ENCODE measurements at places on chromosomes 5 and 9.

DNA sequence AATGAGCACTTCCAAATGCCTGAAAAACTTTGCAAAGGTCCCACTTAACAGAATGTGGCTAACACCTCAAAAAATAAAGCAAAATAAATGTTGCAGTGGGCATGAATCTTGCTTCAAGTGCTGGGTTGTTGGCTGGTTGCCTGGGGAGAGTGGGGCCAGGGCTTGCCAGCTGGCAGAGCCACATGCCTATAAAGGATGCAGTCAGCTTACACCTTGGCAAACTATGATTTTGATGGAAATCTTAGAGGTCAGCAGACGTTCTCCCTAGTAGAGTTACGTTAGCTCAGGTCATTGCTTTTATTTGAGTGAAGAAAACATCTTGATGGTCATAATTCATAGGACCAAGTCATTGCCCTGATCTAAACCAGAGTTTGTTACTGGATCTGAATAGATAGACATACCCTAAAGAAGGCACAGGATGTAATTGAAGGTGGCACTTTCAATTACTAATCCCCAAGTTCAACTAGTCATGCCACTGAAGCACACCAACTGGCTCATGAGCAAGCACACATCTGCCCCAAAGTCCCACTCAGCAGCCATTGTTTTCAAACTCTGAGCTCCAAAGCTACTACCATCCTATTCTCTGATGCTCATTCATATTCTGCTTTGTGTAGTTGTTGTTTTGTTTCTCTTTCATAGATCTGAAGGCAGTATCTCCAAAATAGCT, 51.2 kb upstream of the ZSWIM6 start:
- no peak for DNase-seq

GRCh38 chr5:139960723-139961383, 82.2 kb downstream of the NRG2 start:
- no peak for DNase-seq

DNA sequence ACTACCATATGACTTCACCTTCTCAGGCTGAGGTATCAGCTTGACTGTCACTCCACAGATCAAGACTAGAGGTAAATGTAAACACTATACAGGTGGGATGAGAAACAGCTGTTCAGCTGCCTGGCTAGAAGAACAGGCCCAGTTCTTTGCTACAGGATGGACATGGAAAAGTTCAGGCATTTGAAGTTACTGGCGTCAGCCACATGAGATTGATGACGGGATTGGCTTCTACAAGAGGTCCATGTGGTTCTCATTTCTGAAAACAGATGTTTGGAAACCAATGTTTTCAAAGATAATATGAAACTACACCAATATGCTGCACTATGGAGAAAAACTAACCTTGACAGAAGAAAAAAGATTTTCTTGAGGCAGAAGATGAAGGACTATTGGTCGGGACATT, 324.1 kb downstream of the CDH10 start:
- DNase-seq: no peak

DNA sequence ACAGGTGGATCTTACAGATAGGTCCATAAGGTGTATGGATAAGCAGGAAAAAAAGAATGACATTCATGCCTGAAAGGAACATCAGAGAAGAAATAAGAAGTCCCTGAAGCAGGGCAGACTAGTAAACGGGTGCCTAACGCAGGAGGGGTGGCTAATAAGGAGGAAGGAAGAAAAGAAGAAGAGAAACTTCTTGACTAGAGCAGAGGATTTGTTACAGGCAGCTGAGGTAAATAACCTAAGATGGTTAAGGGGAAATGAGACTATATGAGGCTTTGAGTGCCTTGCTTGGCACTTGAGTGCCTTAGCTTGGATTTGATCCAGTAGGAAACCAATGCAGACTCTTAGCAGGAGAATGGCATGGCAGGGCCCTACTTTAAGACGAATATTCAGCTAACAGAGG, 313.5 kb upstream of the PDE4D start:
- no peak for DNase-seq

DNA sequence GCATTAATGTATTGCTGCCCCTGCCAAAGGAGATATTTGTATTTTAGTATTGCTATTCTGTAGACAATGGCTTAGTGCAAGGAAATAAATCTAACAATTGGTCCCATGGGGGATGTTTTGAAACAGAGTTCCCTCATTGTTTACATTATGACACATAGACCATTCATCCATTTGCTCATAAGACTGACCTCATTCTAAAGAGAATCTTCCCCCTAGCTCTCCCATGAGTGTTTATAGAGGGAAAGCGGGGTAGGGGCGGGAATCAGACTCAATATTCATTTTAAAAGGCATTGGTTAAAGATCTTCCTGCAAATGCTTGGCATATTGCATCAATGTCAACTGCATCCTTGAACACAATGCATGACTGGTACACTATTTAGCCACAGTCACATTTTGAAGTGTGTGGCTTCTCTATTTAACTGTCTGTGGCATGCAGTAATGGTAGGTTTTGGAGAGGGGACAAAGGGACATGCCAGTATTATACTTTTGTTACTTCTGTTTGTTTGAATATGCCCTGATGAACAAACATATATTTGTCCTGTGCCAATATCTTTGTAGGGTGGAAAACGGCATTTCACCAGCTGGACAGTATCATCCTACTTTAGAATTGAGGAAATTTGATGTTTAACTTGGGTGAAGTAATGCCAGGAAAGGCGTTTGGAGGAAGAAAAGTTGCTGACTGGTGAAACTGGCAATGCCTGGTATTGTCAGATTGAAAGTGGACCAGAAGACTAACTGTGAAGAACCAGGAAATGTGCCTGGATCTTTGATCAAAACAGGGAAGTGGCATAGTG, 84.1 kb upstream of the MEGF10 start:
- DNase-seq: no peak

- no peak for DNase-seq
Observed at GRCh38 chr5:123807177-123807945, 295.4 kb downstream of the CSNK1G3 start.

- no peak for DNase-seq
Observed at GRCh38 chr5:170570476-170570875, 66.7 kb downstream of the KCNIP1 start.

GRCh38 chr5:119879446-119879845, 250.1 kb downstream of the FAM170A start:
- no peak for DNase-seq

DNA sequence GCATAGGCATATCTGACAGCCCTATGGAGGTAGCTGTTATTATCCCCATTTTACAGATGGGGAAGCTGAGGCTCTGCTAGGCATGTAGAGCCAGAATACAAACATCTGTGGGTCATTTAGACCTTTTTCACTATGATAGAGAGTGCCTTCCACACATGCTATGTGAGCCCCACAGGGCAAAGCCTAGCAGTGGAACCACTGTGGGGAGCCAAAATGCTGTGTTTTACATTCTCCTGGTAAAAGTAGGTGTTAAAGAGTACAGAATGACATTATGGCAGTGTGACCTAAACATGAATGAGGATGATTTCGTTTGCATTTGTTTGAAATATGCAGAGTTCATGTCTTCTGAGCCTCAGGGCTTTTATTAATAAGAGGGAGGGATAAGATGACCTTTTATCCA, 265.2 kb downstream of the MAST4 start:
- DNase-seq: no peak

- DNase-seq: no peak
Observed at GRCh38 chr5:154575546-154576428, 97.8 kb upstream of the HAND1 start.

DNA sequence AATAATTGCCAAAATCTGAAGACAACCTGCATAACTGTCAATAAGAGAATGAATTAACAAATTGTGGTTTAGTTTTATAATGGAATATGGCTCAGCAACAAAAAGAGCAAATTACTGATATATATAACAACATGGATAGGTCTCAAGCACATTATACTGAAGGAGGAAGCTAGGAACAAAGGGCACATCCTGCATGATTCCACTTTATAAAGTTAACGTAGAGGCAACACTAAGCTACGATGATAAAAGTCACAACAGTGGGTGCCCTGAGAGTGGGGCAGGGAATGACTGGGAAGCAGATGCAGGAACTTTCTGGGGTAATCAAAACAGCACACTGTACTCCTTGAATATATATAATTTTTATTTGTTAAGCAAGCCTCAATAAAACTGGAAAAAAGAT, 165.2 kb downstream of the RMI1 start:
- no peak for DNase-seq

GRCh38 chr5:96114736-96115135, 153.1 kb upstream of the ELL2 start:
- DNase-seq: no peak

- DNase-seq: no peak
Observed at GRCh38 chr5:173538018-173538417, 78.4 kb downstream of the BOD1 start.

GRCh38 chr9:137960496-137960895, 82.9 kb downstream of the CACNA1B start:
- DNase-seq: no peak

DNA sequence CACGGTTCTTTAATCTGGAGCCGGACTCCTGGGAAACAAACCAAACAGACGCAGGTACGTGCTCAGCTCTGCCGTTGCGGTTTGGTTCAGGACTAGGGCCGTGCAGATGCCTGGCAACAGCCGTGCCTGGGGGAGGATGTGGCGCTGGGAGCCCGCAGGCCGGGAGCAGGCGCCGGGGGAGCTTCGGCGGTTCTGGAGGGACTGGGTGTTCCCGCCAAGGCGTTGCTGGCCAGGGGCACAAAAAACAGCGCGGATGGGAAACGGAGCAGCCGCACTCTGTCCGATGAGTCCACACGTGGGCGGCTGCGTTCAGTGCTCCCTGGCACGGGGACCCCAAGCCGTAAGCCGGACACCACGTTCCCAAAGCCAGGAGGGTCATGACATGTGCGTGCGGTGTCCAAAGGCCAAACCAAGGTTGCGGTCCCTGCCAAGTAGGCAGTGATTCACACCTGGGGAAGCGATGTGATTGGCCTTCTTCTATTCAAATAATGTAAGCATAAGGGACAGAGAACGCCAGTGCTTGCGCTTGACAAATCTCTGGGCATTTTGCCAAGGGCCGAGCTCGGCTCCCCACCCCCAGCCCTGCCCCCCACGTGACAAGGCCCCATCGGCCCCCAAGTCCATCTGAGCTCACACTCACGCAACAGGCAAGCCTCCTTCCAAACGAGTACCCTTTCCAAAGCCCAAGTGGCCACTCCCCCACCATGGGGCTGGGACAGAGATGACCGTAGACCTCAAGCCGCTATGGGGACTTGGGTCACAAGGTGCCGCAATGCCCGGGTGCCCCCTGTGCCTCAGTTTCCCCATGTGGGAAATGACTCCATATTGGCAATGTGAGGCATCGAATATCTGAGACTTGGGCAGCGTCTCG, 49.7 kb upstream of the NKD2 start:
- no peak for DNase-seq

- no peak for DNase-seq
Observed at GRCh38 chr5:7218141-7218540, 177.8 kb upstream of the ADCY2 start.

DNA sequence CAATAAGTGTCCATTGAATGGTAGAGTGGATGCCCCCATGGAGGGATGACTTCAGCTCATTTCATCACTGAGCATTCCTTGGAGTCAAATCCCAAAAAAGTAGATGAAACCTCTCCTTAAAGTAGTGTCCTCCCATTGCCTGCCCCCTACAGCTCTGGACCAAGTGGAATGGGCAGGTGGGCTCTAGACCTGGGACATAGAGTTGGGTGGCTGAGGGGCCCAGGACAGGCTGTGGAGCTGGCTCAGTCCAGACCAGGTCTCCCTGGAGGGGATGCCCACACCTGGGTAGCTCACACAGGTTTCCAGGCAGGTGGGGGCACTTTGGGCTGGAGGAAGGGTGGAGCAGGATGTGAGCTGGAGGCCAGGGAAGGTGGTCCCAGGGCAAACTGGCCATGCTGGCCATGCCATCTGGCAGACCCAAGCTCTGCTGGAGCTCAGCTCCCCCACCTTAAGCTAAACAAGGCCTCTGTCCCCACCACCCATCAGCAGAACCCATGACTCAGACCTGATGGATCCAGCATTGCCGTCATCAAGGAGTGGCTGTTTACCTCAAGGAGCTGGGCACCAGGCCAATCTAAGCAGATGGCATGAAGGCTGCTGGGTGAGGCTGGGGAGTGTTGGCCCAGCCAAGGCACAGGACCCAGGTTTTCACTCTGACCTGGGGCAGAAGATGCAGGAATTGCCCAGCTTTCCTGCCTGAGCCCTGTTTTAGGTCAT, 6.2 kb upstream of the SPINK4 start:
- no peak for DNase-seq

DNA sequence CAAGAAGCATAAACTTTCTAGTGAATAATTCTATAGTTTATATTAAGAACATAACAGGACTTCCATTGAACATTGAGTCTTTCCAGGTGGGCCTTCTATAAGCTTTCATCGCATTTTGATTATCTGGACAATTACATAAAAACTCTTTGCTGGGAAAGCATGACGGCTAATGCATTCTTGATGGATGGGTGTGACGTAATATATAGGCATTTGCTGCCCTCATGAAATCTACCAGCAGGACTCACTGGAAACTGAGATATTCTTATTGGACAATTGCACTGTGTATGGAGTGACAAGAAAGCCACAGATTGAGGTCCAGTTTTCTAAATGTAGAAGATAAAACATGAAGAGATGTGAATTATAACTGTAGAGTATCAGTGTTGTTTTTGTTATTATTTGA, 15.0 kb downstream of the PTPRD start:
- DNase-seq: no peak

GRCh38 chr5:107516452-107517184, 154.1 kb downstream of the EFNA5 start:
- DNase-seq: no peak

GRCh38 chr5:83387041-83387440, 84.5 kb upstream of the VCAN start:
- DNase-seq: no peak

GRCh38 chr5:131794586-131794985, 2.2 kb downstream of the FNIP1 start:
- no peak for DNase-seq

- no peak for DNase-seq
Observed at GRCh38 chr5:34538026-34538672, 118.0 kb upstream of the RAI14 start.

DNA sequence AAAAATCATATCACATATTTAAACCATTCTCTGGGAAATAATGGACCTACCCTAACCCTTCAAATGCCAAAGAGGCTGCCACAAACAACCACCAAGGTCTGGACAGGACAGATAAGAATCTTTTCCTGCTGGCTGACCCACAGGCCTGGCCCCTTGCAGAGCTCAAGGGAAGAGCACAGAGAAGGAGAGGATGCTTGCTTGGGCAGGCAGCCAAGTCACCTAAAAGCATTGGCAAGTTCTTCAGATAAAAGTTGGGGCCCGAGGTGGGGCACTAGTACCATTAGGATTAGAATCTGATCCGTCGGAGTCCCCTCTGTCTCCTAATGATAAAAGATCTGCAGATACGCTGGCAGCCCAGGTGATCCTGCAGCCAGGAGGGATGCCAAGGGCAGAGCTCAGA, 176.6 kb downstream of the GABBR2 start:
- no peak for DNase-seq

- no peak for DNase-seq
Observed at GRCh38 chr5:153039501-153039900, 451.0 kb upstream of the GRIA1 start.

GRCh38 chr5:131754363-131754762, 42.5 kb downstream of the FNIP1 start:
- DNase-seq: no peak

GRCh38 chr9:118423021-118423420, 718.8 kb downstream of the TLR4 start:
- no peak for DNase-seq

All from activated CD4-positive, CD25-positive, alpha-beta regulatory T cell (primary cell).